ENCODE measurements at places on chromosomes 5 and 9. TPM values are rescaled to one million over a fixed set of nuclear protein-coding genes. Genes with fewer than 3 reads are reported as not detected.

GADD45G gene
- 0.64 TPM for total RNA-seq

BTNL3 gene
- not detected for total RNA-seq

ADGRV1 gene
- 0.12 TPM for total RNA-seq

PCDHB4 gene
- 0.21 TPM for total RNA-seq

PCDHGB6 gene
- total RNA-seq = 4.8 TPM

GABRA1 gene
- not detected for total RNA-seq

DPM2 gene
- 41.9 TPM for total RNA-seq

IL31RA gene
- 0.90 TPM for total RNA-seq

OR1J2 gene
- total RNA-seq = not detected

SMIM33 gene
- total RNA-seq = not detected

MAMDC2 gene
- 0.85 TPM for total RNA-seq

DNA sequence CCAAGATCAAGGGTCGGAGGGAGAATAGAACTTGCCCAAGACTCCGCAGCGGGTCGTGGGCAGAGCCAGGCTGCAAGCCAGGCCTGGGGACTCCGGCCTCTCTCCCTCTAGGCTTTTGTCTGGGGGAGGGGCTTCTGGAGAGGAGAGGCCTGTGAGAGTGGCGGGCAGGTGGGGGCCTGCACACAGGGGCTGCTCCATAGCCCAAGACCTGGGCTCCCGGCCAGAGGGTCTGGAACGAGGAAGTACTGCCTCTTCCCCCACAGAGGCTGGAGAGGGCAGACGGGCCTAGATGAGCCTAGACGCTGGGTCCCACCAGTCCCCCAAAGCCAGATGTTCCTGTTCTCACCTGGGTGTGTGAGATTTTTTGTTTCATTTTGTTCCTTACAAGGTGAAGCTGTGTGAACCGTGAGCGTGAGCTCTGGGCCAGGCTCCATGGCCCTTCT, 5.2 kb upstream of the ST6GALNAC6 start:
- H3K27ac ChIP-seq = peak overlapping the region; percentile 63
- DNase-seq = peak; percentile 52
- H3K27me3 ChIP-seq = no peaks in the 10 kb centered on the region

- no peaks in the 10 kb centered on the region for H3K4me1 ChIP-seq
- H3K27me3 ChIP-seq = no peaks in the 10 kb centered on the region
- no peak overlapping the region for H3K27ac ChIP-seq
- H3K4me3 ChIP-seq = no peak overlapping the region
- H3K36me3 ChIP-seq = no peaks in the 10 kb centered on the region
- no peak for DNase-seq
These were observed 59.2 kb downstream of the MEGF9 start for GRCh38 chr9:120655005-120655622.

DNA sequence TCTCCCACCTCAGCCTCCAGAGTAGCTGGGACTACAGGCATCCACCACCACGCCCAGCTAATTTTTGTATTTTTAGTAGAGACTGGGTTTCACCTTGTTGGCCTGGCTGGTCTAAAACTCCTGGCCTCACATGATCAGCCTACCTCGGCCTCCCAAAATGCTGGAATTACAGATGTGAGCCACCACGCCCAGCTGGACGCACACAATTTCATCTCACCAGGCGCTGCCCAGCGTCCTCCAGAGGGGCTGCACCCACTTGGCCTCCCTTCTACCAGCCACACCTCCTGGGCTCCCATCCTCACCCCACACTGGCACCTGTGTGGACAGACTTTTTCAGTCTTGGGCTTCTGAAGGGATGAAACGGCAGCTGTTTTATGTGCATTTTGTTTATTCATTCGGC, 3.8 kb upstream of the EXOC3 start:
- no peak overlapping the region for H3K27ac ChIP-seq
- no peak overlapping the region for H3K4me3 ChIP-seq
- no peaks in the 10 kb centered on the region for H3K36me3 ChIP-seq
- no peaks in the 10 kb centered on the region for H3K27me3 ChIP-seq
- DNase-seq = no peak

GRCh38 chr5:105773241-105773640, 1897.5 kb downstream of the EFNA5 start:
- no peaks in the 10 kb centered on the region for H3K27me3 ChIP-seq
- H3K4me1 ChIP-seq = no peaks in the 10 kb centered on the region
- H3K4me3 ChIP-seq = no peak overlapping the region
- no peak for DNase-seq
- H3K36me3 ChIP-seq = no peaks in the 10 kb centered on the region

DNA sequence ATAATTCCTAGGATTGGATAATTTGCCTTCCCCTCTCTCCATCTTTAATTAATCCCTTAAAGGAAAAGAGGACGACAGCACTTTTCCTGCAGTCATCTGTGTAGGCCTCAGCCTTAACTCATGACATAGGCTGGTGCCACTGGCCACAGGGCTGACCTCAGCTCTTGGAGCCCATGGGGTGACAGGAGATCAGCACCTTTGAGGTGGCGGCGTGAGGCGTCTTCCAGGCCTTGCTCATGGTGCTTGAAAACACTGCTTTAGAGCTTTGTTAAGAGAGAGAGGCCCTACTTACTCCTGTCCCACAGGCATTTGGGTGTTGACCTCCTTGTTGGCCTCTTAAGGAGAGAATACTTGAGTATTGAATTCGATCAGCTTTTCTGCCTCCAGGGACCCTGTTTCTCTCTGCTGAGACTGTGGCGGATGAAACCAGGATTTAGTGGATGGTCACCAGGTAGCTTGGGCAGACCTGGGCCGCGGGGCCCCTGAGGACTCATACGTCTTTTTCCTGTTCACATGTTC, 23.4 kb downstream of the TENT4A start:
- H3K36me3 ChIP-seq = peaks cover 3% of the 10 kb centered on the region
- H3K4me1 ChIP-seq = peaks cover 29% of the 10 kb centered on the region
- no peak overlapping the region for H3K27ac ChIP-seq
- no peak overlapping the region for H3K4me3 ChIP-seq
- DNase-seq = no peak
- H3K27me3 ChIP-seq = no peaks in the 10 kb centered on the region

DNA sequence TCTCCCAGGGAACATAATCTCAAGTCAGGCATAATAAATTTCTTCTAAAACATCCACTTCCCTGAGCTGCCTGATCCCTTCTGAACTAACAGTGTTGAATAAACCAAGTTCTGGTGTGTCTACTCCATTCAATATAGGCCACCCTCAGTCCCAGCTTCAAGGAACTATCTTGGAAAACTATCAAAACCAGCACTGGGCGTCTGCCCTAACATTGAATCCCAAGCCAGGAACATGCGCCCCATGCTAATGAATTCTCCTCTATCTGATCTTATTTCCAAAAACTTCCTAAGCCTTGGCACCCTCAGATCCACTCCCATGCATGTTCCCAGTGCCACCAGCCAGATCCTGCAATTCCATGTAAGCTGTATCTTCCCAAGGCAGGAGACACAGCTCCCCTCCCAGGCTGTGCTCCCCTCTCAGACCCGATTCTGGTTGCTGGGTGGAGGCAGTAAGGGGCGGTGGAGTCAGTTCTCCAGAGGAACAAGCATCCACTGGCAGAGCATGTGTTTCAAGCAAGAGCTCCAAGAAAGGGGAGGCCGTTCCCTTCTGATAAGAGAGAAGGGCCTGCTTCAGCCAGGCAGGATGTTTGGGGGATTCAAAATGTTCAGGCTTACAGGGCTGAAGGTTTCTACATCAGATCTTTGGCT, 13.1 kb upstream of the FOXI1 start:
- H3K36me3 ChIP-seq = no peaks in the 10 kb centered on the region
- peaks cover 12% of the 10 kb centered on the region for H3K4me1 ChIP-seq
- peaks cover 9% of the 10 kb centered on the region for H3K27me3 ChIP-seq
- no peak for DNase-seq
- no peak overlapping the region for H3K4me3 ChIP-seq

DNA sequence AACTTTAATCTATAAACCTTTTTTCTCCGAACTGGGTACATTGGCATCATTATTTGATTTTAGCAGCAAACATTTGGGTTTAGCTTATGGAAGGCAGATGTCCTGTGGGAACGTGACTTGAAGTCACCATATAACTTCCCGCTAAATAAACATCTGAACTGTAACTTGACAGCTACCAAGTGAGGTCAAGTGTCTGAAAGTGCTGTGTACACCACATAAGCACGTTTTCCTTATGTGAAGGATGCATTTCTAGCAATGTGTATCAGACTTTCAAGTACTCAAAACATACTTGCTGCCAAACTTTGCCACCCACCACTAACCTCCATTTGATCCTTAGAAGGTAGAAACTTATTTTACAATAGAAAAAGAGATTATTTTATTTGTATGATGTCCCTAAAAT, 35.7 kb downstream of the SLC1A3 start:
- H3K27ac ChIP-seq = no peak overlapping the region
- no peaks in the 10 kb centered on the region for H3K36me3 ChIP-seq
- no peaks in the 10 kb centered on the region for H3K27me3 ChIP-seq
- no peak overlapping the region for H3K4me3 ChIP-seq
- H3K4me1 ChIP-seq = no peaks in the 10 kb centered on the region
- DNase-seq = no peak

GRCh38 chr9:20319641-20320337, 302.5 kb downstream of the MLLT3 start:
- no peak overlapping the region for H3K27ac ChIP-seq
- no peaks in the 10 kb centered on the region for H3K36me3 ChIP-seq
- no peak for DNase-seq
- no peaks in the 10 kb centered on the region for H3K4me1 ChIP-seq

GRCh38 chr5:136210259-136210658, 17.3 kb upstream of the SMIM32 start:
- no peaks in the 10 kb centered on the region for H3K36me3 ChIP-seq
- no peak overlapping the region for H3K27ac ChIP-seq
- H3K4me3 ChIP-seq = no peak overlapping the region
- no peak for DNase-seq

GRCh38 chr9:127742435-127743088, 7.5 kb upstream of the TOR2A start:
- peaks cover 59% of the 10 kb centered on the region for H3K36me3 ChIP-seq
- no peaks in the 10 kb centered on the region for H3K27me3 ChIP-seq
- H3K4me3 ChIP-seq = no peak overlapping the region
- DNase-seq = no peak
- H3K4me1 ChIP-seq = no peaks in the 10 kb centered on the region

DNA sequence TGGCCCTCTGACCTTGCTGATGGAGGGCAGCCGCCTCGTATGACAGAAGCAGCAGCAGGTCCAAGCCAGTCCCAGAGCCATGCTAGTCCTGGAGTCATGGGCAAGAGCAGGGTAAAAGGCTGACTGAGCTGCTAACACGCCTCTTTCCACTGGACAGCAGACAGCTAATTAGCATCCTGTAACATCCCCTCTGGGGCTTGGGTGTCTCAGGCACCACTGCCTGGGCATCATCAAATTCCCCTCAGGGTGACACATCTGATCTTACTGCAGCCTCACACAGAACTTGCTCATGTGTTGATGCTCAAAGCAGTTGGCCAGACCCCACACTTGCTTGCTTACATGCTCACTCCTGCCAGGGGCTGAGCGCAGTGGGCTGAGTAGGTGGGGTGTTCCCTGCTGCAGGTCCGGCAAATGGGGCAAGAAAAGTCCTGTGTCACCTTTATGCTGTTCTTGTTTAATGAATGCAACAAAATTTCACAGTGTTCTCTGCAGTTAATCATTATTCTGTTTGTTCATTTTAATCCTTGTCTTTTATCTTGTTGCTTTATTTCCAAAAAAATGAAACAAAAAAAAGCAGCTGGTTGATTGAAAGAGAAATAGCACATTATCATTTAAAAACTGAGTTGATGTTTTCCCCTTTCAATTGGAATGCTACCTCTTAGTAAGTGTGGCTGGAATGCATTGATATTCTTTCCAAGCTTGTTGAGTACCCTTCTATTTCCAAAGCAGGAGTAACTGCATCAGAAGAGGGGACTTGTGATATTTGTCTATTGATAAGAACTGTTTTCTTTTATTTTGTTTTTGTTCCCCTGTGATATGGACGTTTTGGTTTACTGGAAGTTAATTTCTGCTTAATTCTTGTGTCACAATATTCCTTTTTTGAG, 254.1 kb downstream of the CDH18 start:
- no peak overlapping the region for H3K27ac ChIP-seq
- no peaks in the 10 kb centered on the region for H3K4me1 ChIP-seq
- DNase-seq = no peak
- H3K36me3 ChIP-seq = no peaks in the 10 kb centered on the region

DNA sequence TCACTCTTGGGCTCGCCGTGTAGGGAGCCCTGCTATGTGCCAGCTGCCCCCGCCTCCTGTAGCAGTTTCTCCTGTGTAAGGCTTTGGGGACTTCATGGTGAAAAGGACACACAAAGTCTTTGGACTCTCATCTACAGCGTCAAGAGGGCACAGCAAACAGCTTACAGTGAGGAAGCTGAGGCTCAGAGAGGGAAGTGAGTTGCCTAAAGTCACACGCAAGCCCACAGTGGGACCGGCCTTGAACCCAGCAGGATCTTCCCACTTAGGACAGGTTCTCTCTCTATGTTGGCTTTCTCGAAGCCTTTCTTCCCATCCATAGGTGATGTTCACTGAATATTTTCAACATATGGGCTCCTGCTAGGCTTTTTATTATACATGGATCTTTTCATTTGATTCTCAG, 9.8 kb upstream of the PRRX2 start:
- no peak for DNase-seq
- no peaks in the 10 kb centered on the region for H3K27me3 ChIP-seq
- no peaks in the 10 kb centered on the region for H3K4me1 ChIP-seq

GRCh38 chr5:178529080-178529479, 61.1 kb downstream of the COL23A1 start:
- no peak overlapping the region for H3K27ac ChIP-seq
- DNase-seq = no peak
- H3K4me3 ChIP-seq = no peak overlapping the region
- no peaks in the 10 kb centered on the region for H3K4me1 ChIP-seq

- no peaks in the 10 kb centered on the region for H3K36me3 ChIP-seq
- no peaks in the 10 kb centered on the region for H3K27me3 ChIP-seq
- peaks cover 65% of the 10 kb centered on the region for H3K4me1 ChIP-seq
- H3K27ac ChIP-seq = peak overlapping the region; percentile 67
These were observed 5.7 kb downstream of the NDST1 start for GRCh38 chr5:150513375-150514309.

- H3K4me3 ChIP-seq = no peak overlapping the region
- H3K27me3 ChIP-seq = no peaks in the 10 kb centered on the region
- no peak for DNase-seq
- H3K27ac ChIP-seq = no peak overlapping the region
- no peaks in the 10 kb centered on the region for H3K4me1 ChIP-seq
- H3K36me3 ChIP-seq = no peaks in the 10 kb centered on the region
These were observed 90.4 kb downstream of the MVB12B start for GRCh38 chr9:126417043-126417442.

- H3K36me3 ChIP-seq = no peaks in the 10 kb centered on the region
- H3K27me3 ChIP-seq = no peaks in the 10 kb centered on the region
- no peak overlapping the region for H3K27ac ChIP-seq
These were observed 79.0 kb downstream of the PRLR start for GRCh38 chr5:35151146-35151920.

GRCh38 chr5:112914584-112914983, 7.4 kb downstream of the REEP5 start:
- H3K27ac ChIP-seq = no peak overlapping the region
- no peaks in the 10 kb centered on the region for H3K4me1 ChIP-seq
- peaks cover 15% of the 10 kb centered on the region for H3K36me3 ChIP-seq
- no peaks in the 10 kb centered on the region for H3K27me3 ChIP-seq

DNA sequence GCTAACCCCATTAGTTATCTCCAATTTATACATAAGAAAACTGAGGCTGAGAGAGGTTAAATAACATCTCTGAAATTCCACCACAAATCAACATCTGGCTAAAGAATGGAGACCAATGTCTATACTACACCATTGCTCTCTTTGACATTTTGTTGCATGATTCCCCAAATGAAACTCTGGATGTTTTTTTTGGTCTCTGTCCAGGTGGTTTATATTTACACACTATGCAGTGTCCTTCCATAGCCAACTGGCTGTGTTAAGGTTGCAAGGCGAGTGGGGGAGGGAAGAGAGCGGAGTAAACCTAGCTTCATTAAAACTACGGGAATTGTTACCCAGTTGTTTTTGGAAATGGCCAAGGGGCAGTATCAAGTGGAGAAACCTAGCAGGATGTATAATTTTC, 67.2 kb downstream of the KIF4B start:
- no peak for DNase-seq
- H3K27ac ChIP-seq = no peak overlapping the region
- peaks cover 17% of the 10 kb centered on the region for H3K4me1 ChIP-seq
- H3K4me3 ChIP-seq = no peak overlapping the region
- H3K36me3 ChIP-seq = no peaks in the 10 kb centered on the region
